ENCODE measurements at places on chromosomes 13 and 19.

- DNase-seq: no peak
These were observed 216.4 kb downstream of the KLF5 start for GRCh38 chr13:73275163-73275562.

DNA sequence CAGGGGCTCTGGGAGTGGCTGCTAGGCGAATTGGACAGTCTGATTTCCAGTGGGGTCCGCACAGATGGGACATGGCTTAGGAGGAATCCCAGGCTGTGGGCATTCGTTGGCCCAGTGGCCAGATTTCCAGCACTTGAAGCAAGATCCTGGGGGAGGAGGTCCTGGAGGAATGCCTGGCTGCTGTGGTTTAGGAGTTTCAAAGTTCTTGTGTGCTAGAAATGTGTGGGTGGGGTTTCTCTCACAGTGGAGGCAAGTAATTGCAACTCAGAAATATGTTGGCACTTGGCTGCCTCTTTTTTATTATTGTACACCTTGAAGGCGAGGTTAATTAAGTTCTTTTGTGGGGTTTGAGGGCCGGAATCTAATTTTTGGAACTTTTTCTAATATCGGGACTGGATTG is 17.1 kb downstream of the IGFL3 start:
- no peak for DNase-seq

GRCh38 chr19:55031178-55031577 is 6.9 kb downstream of the GP6 start:
- no peak for DNase-seq

DNA sequence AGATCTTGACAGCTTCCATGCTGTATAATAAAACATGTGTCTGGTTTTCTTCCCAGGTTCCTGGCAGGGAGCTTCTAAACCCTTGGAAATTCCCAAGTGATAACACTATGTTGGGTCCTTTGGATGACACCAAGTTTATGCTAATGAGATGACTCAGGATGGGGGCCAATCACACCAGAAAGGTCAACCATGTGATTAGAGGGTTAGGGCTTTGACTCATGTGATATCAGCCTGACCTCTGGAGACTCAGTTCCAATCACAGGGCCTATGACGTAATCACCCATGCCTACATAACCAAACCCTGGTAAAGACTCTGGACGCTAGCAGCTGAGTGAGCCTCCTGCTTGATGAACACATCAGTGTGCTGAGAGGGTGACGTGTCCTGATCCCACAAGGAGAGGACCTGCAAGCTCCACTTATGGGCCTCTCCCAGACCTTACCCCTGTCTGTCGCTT is 203.6 kb downstream of the DCLK1 start:
- no peak for DNase-seq

- no peak for DNase-seq
These were observed at the start of gene PCDH20 for GRCh38 chr13:61415749-61416148. PCDH20 (minus strand) TSS chr13:61415849; CDS start chr13:61415158, 691 bp downstream.

GRCh38 chr19:39007096-39007495 is 25.3 kb downstream of the FBXO27 start:
- no peak for DNase-seq

DNA sequence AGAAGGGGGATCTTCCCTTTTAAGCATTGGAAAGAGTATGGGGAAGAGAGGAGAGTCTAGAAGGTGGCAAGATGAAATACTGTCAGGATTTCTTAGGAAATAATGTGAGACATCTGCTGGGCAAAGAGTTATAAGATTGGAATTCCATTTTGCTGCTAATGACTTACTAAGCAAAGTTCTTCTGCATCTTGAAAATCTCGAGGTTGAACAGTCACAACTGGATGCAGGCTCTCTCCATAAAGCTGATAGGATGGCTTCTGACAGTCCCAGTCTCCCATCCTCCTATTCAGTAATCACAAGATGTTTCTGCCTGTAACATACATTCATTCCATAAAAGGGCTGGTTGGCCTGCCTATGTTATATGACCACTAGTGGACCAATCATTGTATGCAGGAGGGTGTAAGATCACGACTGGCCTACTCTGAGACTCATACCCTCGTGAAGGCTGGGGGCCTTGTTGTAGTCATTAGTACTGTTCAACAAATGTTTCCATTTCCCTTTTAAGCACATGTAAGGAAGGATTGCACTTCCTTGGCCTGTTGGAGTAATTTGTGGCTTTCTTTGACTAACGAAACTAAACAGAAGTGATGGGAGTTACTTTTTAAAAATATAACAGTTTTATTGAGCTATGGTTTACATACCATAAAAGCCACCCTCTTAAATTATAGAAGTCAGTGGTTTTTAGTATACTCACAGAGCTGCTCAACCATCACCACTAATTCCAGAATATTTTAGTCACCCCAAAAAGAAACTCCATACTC is 45.0 kb upstream of the TDRD3 start:
- DNase-seq: no peak

- peak; percentile 1 for DNase-seq
These were observed 637 bp upstream of the PDS5B start for GRCh38 chr13:32585550-32586079.

DNA sequence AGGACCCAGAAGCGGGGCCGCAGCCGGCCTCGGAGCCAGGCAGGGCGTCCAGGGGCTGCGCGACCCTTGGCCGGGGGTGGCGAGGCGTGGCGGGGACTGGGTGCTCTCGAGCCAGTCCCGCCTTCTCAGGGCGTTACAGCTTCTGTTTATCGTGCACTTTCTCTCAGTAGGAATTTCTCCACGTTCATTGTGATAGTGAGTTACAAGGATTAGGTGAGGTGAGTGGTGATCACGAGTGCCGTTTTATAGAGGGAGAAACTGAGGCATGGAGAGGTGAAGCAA is 600 bp downstream of the AP1M1 start:
- DNase-seq: no peak

GRCh38 chr13:40466272-40466671 is 200.2 kb downstream of the FOXO1 start:
- DNase-seq: no peak

DNA sequence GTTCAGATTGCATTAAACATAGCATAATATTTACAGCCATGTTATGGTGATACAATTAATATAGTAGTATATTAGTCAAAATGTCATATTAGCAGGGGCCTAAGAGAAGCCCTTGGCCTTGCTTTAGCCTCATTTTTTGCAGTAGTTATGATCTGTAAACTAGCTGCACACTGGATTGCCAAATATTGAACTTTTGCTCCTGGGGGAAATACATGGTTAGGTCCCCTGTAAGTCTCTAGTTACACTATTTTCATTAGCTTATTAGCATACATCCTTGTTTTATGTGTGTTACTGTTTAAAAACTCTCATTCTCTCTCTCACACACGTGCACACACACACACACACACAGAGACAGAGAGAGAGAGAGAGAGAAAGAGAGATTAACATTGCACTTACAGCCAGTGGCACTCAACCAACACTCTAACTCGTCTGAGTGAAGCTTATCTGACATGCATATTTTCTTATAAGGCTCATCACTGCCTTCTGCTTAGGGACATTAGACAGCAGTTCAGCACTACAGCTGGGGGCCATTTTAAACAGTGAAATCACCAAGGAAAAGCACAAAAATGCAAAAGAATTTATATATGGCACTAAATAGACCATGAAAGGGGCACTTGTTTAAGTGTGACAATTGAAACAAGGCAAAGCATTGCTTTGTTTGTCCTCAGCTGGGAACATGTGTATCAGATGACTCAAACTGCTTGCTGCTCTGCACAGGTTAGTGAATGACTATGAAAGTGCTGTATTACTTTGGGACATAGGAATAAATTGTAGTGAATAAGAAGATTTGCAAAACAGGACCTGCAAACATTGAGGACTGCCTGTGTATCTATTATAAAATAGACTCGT is 278.7 kb downstream of the GPC6 start:
- DNase-seq: no peak

GRCh38 chr13:72884101-72884500 is 102.2 kb downstream of the PIBF1 start:
- no peak for DNase-seq

DNA sequence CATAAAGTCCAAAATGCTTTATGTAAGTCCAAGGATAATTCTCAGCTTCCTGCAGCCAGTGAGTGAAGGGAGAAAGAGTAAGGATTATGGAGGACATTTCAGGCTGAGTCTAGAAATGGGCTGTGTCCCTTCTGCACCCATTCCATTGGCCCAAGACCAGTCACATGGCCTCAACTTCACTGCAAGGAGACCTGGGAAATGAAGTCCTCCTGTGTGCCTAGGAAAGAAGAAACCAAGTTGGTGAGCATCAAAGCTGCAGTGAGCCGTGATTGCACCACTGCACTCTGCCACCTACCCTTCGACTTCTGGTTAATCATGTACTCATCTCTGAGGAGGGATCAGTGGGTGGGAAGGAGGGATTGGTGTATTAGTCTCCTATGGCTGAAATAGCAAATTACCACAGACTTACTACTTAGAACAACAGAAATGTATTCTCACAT is 3.6 kb upstream of the CD37 start:
- peak; percentile 27 for DNase-seq

DNA sequence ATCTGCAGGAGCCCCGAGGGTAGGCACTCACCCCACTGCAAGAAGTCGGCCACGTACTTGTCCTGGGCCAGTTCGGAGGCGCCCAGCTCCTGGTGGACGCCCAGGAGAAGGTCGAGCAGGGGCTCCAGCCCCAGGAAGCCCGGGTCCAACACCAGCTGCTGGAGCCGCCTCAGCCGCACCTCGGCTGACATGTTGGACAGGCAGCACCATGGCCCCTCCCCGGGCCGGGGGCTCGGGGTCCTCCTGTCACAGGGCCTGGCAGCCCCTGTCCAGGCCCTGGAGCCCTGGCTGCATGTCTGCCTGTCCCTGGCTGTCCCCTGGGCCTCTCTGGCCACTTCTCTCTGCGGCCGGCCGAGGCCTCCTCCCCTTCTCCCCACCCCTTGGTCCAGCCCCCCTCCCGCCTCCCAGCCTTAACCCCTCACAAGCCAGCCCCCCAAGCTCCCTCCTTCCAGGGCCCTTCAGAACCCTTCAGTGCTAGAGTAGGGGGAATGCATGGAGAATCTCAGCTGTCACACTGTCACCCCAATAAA is at the start of gene DMPK:
Gene DMPK (minus strand): TSS at position 329 of the 530 bp plus-strand sequence. CDS start 138 bp downstream, at position 191.
- no peak for DNase-seq

- DNase-seq: no peak
These were observed 106.3 kb downstream of the KCTD15 start for GRCh38 chr19:33902802-33903488.

- no peak for DNase-seq
These were observed 603 bp upstream of the ZNF132 start for GRCh38 chr19:58440556-58440955.

GRCh38 chr13:100608906-100609305 is 20.3 kb upstream of the GGACT start:
- DNase-seq: no peak

- DNase-seq: no peak
These were observed 41.6 kb downstream of the TM9SF2 start for GRCh38 chr13:99542788-99543406.

All from effector CD8-positive, alpha-beta T cell (primary cell).